ENCODE measurements at places on chromosomes 4 and X.

- peak overlapping the region; percentile 86 for H3K4me3 ChIP-seq
- DNase-seq = peak; percentile 49
- no peaks in the 10 kb centered on the region for H3K27me3 ChIP-seq
- H3K27ac ChIP-seq = peak overlapping the region; percentile 98
- H3K4me1 ChIP-seq = peaks cover 90% of the 10 kb centered on the region
Observed at GRCh38 chr4:152100379-152101201, 339.8 kb upstream of the GATB start.

GRCh38 chrX:81120258-81120935 lies 81.3 kb downstream of the HMGN5 start:
- peak overlapping the region; percentile 84 for H3K4me3 ChIP-seq
- H3K27ac ChIP-seq = peak overlapping the region; percentile 79
- no peak for DNase-seq
- peaks cover 23% of the 10 kb centered on the region for H3K4me1 ChIP-seq
- H3K27me3 ChIP-seq = no peaks in the 10 kb centered on the region

GRCh38 chr4:29927895-29928294 lies 792.3 kb upstream of the PCDH7 start:
- no peak overlapping the region for H3K4me3 ChIP-seq
- H3K36me3 ChIP-seq = no peaks in the 10 kb centered on the region
- no peaks in the 10 kb centered on the region for H3K4me1 ChIP-seq
- H3K27ac ChIP-seq = no peak overlapping the region
- no peak for DNase-seq

DNA sequence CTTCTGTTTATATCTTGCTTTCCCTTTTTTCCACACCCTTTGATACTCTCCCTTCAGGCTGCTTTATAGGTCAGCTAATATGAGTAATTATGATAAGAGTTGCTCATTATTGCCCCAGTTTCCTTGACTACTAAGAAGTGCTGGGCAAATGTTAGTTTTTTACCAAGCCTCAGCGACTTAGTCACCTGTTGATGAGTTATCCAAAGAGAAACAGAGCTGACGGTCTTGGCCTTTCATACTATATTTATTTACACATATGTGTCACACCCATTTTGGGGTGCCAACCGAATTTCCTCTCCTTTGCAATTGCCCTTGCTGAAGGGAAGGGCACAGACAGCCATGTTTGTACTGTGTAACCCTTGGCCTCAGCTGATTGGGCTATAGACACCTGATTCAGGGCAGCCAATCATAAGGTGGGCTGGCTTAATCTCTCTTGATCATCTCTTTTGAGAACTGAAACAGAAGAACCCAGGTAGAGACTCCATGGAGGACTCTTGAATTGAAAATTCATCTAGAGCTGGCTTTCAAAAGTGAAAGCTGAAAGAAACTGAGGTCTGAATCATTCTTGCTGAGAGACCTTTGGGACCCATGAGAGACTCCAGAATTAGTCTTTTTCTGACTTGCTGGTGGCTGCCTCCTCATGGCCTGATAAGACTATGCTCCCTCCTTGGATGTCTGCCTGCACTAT lies 111.7 kb upstream of the RPS6KA3 start:
- H3K36me3 ChIP-seq = no peaks in the 10 kb centered on the region
- DNase-seq = no peak
- peaks cover 20% of the 10 kb centered on the region for H3K4me1 ChIP-seq
- H3K27ac ChIP-seq = no peak overlapping the region
- H3K27me3 ChIP-seq = no peaks in the 10 kb centered on the region

DNA sequence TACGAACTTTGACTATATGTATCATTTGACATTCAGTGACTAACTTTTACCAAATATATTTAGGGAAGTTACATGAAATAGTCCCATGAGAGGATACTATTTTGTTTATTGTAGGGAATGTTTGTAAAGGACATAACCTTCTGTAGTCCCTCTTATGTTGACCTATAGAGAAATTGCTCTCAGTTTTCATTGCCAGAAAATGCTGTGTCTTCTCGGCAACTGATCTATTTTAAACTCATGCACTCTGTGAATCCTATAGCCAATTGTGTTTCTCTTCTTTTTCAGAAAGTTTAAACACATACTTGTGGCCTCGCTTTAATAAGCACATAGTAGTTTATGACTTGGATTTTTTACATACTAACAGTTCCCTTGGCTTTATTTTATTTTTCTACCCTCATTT lies 38.2 kb downstream of the DMP1 start:
- no peaks in the 10 kb centered on the region for H3K27me3 ChIP-seq
- H3K4me3 ChIP-seq = no peak overlapping the region
- H3K27ac ChIP-seq = no peak overlapping the region
- no peak for DNase-seq

DNA sequence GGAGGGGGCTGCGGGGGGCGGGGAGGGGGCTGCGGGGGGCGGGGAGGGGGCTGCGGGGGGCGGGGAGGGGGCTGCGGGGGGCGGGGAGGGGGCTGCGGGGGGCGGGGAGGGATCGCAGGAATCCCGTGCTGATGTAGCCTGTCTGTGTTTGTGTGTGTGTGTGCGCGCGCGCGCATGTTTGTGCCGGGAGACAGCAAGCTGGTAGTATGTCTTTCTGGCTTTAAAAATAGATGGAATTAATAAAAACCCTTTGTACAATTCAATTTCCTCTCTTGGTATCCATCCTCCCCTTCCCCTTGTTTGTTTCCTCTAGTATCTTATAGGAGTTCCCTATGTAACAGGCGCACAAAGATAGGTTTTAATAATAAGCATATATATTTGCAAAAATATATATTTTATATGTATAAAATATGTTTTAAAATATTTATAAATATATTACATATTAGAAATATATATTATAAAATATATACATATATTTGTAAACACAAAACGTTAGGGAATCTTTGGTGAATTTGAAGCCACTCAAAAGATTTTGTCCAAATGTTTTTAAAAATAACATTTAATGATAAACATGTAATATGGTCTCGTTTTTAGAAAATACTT lies 782 bp downstream of the ARHGAP24 start:
- no peaks in the 10 kb centered on the region for H3K4me1 ChIP-seq
- peaks cover 2% of the 10 kb centered on the region for H3K36me3 ChIP-seq
- H3K27ac ChIP-seq = no peak overlapping the region
- H3K27me3 ChIP-seq = no peaks in the 10 kb centered on the region

DNA sequence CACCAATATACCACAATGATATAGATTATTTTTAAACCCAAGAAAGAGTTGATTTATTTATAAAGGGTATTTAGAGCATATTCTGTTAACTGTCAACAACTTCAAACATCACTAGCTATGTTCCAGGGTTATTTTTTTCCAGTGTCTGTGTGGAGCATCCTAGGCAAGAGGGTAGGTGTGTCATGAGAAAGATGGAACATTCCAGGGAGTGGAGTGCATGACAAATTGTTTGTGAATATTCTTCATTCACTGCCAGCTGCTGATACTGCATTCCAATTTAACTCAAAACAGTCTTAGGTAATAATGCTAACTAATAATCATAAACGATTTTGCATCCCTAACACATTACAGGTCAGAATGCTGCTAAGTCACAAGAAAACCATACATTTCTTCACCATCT lies 148.7 kb upstream of the RASGEF1B start:
- no peaks in the 10 kb centered on the region for H3K36me3 ChIP-seq
- no peaks in the 10 kb centered on the region for H3K4me1 ChIP-seq
- no peak overlapping the region for H3K27ac ChIP-seq
- no peaks in the 10 kb centered on the region for H3K27me3 ChIP-seq
- no peak overlapping the region for H3K4me3 ChIP-seq

GRCh38 chr4:119031218-119031617 lies 104.4 kb upstream of the MYOZ2 start:
- no peaks in the 10 kb centered on the region for H3K36me3 ChIP-seq
- H3K27me3 ChIP-seq = peaks cover 60% of the 10 kb centered on the region
- H3K4me3 ChIP-seq = no peak overlapping the region
- H3K4me1 ChIP-seq = no peaks in the 10 kb centered on the region

- no peak for DNase-seq
- no peaks in the 10 kb centered on the region for H3K4me1 ChIP-seq
- no peak overlapping the region for H3K27ac ChIP-seq
- H3K36me3 ChIP-seq = peaks cover 3% of the 10 kb centered on the region
- H3K27me3 ChIP-seq = no peaks in the 10 kb centered on the region
- no peak overlapping the region for H3K4me3 ChIP-seq
Observed at GRCh38 chr4:52962721-52963120, 100.6 kb downstream of the RASL11B start.

DNA sequence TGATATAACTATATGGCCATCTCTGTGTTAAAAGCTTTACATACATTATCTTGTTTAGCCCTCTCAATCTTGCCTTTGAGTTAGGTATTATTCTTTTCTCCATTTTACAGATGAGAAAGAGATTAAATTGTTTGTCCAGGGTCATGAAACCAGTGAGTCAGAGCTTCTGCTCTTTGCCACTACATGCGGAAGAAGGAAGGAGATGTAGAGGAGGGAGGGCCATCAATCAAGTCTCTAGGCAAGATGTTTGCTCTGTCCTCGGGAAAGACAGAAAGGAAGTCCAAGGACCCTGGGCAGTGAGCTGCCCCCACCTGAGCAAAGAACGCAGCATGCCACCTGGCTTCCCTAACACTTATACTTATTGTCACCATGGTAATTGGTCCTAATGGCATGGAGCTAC lies 133.7 kb upstream of the IL1RAPL2 start:
- no peak for DNase-seq
- H3K27me3 ChIP-seq = no peaks in the 10 kb centered on the region
- H3K36me3 ChIP-seq = no peaks in the 10 kb centered on the region
- no peak overlapping the region for H3K4me3 ChIP-seq
- no peaks in the 10 kb centered on the region for H3K4me1 ChIP-seq
- no peak overlapping the region for H3K27ac ChIP-seq

- H3K27ac ChIP-seq = no peak overlapping the region
- no peak for DNase-seq
- H3K4me1 ChIP-seq = no peaks in the 10 kb centered on the region
- no peaks in the 10 kb centered on the region for H3K27me3 ChIP-seq
Observed at GRCh38 chr4:138190452-138190858, 51.7 kb downstream of the SLC7A11 start.

- DNase-seq = no peak
- peaks cover 28% of the 10 kb centered on the region for H3K4me1 ChIP-seq
- peak overlapping the region; percentile 97 for H3K4me3 ChIP-seq
- H3K36me3 ChIP-seq = peaks cover 23% of the 10 kb centered on the region
- H3K27ac ChIP-seq = peak overlapping the region; percentile 99
Observed at GRCh38 chrX:118496763-118497079, 1.1 kb downstream of the DOCK11 start.

All from central memory CD8-positive, alpha-beta T cell (primary cell).